ENCODE measurements at places on chromosomes 3 and 15.
A peak's percentile ranks its signal among the peaks of the same experiment; 100 is the strongest.

DNA sequence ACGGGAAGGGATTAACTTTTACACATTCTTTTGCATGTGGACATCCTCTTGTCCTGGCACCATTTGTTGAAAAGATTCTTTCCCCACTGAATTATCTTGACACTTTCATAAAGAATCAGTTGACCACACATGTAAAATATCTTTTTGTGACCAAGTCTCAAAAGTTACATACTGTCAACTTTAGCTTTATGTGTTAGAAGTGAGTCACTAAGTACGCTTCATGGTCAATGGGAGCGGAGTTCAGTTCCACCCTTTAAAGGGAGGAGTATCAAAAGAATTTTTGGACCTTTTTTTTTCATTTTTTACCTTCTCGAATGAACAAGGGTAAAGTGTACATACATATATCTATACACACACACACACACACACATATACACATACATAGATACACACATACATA is 35.4 kb downstream of the MAPK6 start:
- DNase-seq = no peak

DNA sequence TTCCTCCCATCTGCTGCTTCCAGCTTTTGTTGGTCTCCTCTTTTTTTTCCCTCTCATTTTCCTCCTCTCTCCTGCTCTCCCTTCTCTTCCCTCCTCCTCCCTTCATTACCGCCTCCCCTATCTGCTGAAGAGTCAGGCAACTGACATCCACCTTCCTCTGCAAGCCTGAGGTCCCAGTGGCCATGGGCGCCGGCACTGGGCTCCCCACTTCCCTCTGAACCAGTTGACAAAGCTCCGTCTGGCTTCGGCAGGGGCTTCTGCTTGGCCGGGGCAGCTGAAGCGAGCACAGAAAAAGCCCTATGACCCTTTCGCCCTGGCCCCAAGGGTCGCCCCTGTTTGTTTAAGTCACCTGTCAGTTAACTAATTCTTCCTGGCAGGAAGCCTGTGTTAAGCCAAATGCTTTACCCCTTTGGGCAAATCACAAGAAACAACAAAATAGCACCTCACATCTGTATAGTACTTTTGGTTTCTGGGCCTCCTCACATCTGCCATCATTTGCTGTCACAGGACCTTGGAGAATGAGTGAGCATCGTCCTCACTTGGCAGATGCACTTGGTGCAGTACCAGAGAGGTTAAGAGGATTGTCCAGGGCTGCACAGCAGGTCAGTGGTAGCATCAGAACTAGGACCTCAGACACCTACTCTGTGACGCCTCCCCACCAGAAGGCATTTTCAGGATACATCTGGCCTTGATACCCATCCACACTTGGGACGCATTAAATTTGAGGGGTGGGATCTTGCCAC is 27.7 kb downstream of the ITGA11 start:
- DNase-seq = no peak

DNA sequence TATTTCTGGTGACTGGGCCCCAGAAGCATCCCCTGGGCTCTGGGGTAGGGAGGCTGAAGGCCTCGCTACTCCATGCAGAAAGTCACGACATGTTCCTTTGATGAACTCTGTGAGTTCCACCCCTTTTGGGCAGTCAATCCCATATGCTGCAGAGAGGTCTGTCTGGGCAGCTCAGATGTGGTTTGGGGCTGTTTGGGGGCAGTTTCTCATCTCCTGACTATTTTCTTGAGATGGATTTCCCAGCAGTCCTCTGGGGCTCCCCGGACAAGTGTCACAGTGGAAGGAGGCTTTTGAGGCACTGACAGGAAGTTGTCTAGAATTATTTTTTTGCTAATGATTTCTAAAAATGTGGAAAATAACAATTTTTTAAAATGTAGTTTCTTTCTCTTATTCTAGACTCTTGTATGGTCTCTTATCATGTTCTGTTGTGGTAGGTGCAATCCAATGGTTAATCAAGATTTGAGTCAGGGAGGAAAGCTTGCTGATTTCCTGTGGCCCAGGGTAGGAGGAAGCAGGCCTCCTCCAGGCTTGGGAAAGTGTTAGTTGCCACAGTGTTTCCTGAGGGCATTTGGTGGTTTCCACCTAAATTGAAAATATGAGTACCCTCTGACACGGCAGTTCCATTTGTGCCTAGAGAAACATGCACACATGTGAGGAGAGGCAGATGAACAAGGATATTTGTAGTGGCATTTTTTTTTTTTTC is 19.9 kb upstream of the TATDN2 start:
- DNase-seq = no peak

DNA sequence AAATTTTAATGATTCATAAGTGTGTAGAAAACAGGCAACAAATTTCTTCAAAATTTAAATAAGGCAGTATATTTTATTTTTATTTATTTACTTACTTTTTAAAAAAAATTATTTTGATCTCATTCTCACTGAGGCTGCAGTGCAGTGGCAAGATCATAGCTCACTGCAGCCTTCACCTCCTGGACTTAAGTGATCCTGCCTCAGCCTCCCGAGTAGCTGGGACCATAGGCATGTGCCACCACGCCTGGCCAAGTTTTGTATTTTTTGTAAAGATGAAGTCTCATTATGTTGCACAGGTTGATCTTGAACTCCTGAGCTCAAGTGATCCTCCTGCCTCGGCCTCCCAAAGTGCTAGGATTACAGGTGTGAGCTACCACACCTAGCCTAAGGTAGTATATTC is 61.2 kb upstream of the XRN1 start:
- no peak for DNase-seq

DNA sequence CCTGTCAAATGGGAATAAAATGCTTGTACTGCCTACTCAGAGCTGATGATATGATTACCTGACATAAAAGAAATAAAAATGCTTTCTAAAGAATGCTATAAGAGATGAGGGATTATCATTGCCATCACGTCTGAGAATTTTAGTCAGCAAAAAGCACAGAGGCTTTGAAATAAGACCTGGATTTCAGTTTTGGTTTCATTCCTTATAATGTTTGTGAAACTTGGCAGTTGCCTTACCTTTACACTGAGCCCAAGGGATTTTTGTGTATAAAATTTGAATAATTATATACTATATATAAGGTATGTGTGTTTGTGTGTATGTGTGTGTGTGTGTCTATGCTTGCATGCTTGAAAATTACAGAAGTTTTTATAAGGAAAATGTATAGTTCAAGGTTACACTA is 634.8 kb upstream of the BCHE start:
- no peak for DNase-seq

- DNase-seq = no peak
These were observed 99.8 kb upstream of the FGF7 start for GRCh38 chr15:49323207-49323606.

GRCh38 chr3:162441716-162442115 is 945.1 kb downstream of the OTOL1 start:
- DNase-seq = no peak

- no peak for DNase-seq
These were observed 81.6 kb downstream of the LRRC49 start for GRCh38 chr15:70974004-70974832.

- DNase-seq = no peak
These were observed 3.9 kb downstream of the PRKCD start for GRCh38 chr3:53164911-53165310.

DNA sequence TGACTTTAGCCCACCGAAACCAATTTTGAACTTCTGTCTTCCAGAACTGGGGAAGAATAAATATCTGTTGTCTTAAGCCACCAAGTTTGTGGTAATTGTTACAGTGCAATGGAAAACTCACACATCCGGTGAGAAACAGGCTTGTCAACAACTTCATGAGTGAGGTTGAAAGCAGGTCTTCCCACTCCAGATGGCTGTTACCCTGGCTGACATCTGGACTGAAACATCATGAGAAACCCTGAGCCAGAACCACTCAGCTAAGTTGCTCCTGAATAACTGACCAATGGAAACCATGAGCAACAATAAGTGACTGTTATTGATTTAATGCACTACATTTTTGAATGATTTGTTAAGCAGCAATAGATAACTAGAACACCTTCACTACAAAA is 10.3 kb downstream of the ACSBG1 start:
- DNase-seq = no peak

GRCh38 chr3:172302203-172302602 is 146.1 kb downstream of the GHSR start:
- DNase-seq = no peak

DNA sequence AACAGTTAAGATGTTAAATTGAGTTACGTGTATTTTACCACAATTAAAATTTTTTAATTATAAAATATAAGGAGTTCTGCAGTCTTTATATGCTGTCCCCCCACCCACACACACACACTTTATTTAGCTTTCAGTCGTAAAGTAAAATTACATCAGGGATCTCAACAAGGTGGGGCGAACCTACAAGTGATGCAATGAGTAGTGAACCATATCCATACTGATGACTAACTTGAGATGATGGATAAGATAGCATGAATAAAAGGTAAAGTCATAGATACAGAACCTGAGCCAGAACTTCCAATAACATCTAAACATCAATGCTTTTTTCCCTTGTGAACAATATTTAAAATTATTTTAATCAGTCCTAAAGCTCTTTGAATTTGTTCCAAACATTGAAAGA is 77.2 kb downstream of the VPS13C start:
- DNase-seq = no peak

GRCh38 chr3:149723781-149724180 is 28.5 kb downstream of the COMMD2 start:
- no peak for DNase-seq

GRCh38 chr3:150410311-150411105 is 2.4 kb downstream of the TSC22D2 start:
- DNase-seq = peak; percentile 11

- peak; percentile 27 for DNase-seq
These were observed 203.5 kb downstream of the RSRC1 start for GRCh38 chr3:158313338-158313927.

- DNase-seq = no peak
These were observed 329.7 kb upstream of the NECTIN3 start for GRCh38 chr3:110741891-110742290.

GRCh38 chr3:81199587-81199986 is 561.9 kb downstream of the GBE1 start:
- DNase-seq = no peak

GRCh38 chr15:49279521-49280456 is 109.7 kb downstream of the GALK2 start:
- DNase-seq = no peak

GRCh38 chr15:84981054-84981710 is 474 bp upstream of the PDE8A start:
- peak; percentile 99 for DNase-seq
